Kidney tubule cell (primary cell): ENCODE measurements at places on chromosomes 13 and 19.
A peak's percentile ranks its signal among the peaks of the same experiment; 100 is the strongest.

- DNase-seq: no peak
Observed at GRCh38 chr13:46571909-46572595, 19.1 kb downstream of the LRCH1 start.

GRCh38 chr13:97221466-97221865 lies 667 bp upstream of the MBNL2 start:
- DNase-seq: no peak

DNA sequence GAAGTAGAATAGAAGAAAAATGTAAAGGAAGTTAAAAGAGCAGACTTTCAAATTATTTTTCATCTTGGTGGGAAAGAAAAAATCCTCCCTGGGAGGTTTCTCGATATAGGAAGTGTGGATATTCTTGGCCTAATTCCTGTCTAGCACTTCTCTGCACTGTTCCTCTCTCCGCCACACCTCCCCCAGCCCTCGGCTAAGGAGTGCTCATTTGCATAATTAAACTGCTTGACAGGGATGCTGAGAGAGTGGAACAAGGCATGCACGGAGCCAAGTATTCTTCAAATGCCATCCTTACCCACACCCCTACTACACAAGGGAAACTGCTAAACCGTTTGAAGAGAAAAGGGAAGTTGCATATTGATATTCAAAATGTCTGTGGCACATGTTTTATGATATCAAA lies 511.0 kb upstream of the HTR2A start:
- DNase-seq: no peak

GRCh38 chr19:46744005-46744691 lies 1.7 kb upstream of the FKRP start:
- DNase-seq: no peak

DNA sequence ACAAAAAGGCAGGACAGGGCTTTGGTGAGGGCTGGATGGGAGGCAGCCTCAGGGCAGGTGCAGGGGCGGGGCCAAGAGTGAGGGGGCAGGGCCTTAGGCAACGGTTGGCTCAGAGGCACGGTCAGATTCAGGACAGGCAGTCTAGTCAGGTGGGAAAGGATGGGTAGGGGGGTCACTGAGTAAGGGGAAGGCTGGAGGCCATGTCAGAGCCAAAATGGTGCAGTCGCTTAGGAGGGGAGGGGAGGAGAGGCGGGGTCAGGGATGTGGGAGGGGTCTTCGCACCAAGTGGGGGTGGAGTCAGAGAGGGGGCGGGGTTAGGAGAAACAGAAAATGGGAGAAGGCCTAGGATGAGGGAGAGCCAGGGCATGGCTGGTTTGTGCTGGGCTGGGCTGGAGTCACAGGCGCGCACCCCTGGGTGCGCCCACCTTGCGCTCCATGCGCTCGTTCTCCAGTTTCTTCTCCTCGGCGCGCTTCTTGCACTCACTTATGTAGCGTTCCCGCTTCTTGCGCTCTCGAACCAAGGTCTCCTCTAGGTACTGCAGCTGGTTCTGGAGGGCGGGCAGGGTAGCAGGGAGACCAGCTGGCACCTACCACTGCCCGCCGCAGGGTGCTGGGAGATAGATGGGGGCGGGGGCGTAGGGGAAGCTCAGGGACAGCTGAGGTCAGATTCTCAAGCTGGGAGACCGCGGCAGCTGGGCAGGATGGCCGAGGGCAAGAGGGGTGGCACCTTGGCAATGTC lies 6.8 kb upstream of the RGL3 start:
- DNase-seq: no peak

GRCh38 chr13:34765446-34766180 lies 176.5 kb upstream of the NBEA start:
- DNase-seq: peak; percentile 54

DNA sequence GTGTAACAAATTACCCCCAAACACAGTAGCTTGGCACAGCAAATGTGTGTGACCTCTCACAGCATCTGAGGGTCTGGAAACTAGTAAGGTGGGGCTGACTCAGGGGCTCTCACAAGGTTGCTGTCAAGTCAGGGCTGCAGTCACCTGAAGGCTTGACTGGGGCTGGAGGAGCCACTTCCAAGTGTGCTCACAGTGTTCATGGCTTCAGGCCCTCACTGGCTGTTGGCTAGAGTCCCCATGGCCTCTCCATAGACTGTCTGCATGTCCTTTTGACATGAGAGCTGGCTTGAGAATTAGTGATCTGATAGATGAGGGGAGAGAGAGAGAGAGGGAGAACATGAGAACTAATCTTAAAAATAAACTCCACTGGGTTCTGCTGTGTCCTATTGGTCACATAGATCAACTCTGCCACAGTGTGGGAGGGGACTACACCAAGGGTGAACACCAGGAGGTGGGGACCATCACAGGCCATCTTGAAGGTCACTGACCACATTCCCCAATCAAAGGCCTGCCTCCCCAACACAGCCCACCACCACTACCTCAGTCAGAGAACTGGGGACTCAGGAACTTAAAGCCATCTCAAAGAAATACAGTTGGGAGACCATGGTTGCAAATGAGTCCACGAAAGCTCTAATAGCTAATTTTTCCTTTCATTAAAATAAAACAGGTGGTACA lies 38.2 kb upstream of the KATNAL1 start:
- DNase-seq: no peak

GRCh38 chr19:8571006-8571411 lies 6.2 kb downstream of the MYO1F start:
- DNase-seq: peak; percentile 19

- no peak for DNase-seq
Observed at GRCh38 chr13:113109151-113110047, 3.8 kb downstream of the F7 start.

DNA sequence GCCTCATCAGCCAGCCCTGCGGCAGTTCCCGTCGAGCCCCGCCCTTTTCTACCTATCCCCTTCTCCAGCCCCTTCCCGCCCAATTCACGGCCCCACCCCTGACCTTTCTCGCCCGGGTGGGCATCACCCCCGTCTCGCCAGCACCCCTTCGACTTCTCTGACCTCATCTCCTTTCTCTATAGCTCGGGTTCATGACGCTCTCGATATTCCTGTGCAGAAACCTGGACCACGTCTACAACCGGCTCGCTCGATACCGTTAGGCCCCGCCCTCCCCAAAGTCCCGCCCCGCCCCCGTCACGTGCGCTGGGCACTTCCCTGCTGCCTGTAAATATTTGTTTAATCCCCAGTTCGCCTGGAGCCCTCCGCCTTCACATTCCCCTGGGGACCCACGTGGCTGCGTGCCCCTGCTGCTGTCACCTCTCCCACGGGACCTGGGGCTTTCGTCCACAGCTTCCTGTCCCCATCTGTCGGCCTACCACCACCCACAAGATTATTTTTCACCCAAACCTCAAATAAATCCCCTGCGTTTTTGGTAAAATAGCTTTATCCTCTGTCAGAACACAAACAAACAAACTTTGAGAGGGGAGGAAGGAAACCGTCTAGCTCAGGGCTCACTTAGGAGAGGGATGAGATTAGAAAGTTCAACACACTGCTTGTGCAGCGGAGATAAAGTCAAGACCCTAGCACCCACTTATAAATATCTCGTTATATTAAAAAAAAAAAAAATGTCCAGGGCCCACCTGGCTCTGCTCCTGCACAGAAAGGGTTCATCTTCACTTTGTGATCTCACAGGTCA lies 5.1 kb downstream of the CD37 start:
- DNase-seq: peak; percentile 8

GRCh38 chr13:32125221-32125689 lies 93.7 kb downstream of the FRY start:
- DNase-seq: no peak

DNA sequence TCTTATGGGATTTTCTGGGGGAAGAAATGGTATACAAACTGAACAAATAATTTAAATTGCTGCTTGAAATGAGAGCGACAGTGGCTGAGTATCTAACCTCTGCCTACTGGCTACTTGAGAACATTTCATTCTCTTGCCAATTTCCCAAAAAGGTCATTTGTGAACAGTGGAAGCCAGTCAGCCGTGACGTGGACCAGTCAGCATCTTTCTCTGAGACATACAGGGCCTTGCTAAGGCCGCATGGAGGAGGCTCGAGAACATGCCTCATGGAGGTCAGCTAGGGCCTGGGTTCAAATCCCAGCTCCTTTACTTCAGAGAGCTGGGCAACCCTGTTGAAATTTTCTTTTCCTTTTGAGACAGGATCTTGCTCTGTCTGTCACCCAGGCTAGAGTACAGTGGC lies 20.3 kb downstream of the ZC3H4 start:
- no peak for DNase-seq

DNA sequence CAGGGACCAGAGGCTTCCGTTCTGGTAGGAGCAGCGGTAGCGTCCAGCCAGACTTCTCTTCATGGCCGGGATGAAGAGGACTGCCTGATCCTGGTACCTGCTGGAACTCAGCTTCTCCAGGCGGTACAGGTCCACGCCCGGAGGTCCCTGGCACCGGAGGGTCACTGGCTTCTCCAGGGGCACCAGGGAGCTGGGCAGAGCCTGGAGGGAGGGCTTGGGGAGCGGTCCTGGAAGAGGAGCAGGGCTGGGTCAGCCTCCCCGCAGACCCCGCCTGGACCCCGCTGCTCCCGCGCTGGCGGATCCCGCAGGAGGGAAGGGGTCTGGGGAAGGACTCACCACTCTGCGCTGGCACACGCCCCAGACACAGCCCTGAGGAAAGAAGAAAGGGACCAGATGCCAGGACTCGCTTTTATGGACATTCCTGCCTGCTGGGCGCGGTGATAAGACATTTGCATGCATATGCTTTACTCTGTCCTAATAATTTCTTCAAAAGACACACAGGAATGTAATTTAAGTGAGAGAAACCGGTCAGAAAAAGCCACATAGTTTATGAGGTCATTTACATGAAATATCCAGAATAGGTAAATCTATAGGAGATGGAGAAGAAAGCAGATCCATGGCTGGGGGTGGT lies 5.8 kb downstream of the GP6 start:
- no peak for DNase-seq

DNA sequence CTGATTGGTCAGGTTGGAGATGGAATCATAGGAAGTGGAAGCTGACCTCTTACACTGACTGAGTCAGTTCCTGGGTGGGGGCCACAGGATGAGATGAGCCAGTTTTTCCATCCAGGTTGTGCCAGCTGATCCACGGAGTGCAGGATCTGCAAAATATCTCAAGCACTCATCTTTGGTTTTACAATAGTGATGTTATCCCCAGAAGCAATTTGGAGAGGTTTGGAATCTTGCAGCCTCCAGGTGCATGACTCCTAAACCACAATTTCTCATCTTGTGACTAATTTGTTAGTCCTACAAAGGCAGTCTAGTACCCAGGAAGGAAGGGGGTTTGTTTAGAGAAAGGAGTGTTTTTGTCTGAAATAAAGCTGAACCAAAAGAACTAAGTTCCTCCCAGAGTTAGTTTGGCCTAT lies 212.8 kb downstream of the SLITRK6 start:
- peak; percentile 1 for DNase-seq

DNA sequence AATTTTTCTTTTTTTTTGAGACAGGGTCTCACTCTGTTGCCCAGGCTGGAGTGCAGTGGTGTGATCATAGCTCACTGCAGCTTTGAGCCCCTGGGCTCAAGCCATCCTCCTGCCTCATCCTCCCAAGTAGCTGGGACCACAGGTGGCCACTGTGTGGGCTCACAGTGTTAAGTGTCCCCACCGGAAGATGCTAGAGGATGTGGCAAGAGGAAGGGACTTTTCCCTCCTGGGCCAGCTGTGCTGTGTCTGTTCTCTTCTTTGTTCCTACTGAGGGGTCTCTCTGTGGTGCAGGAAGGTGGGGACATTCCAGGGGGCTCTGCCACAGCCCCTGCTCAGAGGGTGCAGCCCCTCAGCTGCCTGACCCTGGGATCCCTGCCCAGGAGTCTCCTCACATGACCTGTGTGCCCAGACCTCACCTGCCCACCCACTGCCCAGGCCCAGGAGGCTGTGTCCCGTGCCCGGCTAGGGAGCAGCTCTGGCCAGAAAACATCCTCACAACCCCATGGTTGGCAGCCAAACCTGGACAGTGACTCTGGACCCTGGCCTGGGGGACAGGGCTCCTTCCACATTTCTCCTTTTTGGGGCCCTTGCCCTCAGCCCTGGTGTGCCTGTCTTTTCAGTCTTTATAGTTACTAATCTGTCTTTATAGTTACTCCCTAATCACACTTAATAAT lies 14.4 kb upstream of the ANKRD10 start:
- no peak for DNase-seq

DNA sequence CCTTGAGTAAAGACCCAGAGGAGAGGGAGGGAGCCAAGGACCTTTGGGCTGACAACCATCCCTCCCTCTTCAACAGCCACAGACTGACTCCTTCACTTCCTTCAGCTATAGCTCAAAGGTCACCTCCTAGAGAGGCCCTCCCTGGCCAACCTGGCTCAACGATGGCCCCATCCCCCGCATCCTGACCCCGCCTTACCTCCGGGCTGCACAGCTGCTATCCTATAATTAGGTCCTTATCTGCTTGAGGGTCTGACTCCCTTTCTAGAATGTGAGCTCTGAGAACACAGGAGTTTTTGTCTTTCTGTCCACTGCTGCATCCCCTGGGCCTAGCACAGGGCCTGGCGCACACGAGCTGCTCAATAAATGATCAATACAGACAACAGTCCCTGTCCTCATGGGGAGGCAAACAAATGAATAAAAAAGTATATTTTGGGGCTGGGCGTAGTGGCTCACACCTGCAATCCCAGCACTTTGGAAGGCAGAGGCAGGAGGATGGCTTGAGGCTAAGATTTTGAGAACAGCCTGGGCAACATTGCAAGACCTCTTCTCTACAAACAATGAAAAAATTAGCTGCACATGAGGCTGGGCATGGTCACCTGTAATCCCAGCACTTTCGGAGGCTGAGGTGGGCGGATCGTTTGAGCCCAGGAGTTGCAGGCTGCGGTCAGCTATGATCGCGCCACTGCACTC lies 6.6 kb upstream of the LGALS4 start:
- no peak for DNase-seq

GRCh38 chr13:113489549-113490495 lies 689 bp downstream of the DCUN1D2 start:
- DNase-seq: peak; percentile 77

- DNase-seq: no peak
Observed at GRCh38 chr13:69866555-69866954, 241.1 kb upstream of the ATXN8OS start.

- DNase-seq: no peak
Observed at GRCh38 chr13:35514801-35515502, 38.5 kb upstream of the MAB21L1 start.

DNA sequence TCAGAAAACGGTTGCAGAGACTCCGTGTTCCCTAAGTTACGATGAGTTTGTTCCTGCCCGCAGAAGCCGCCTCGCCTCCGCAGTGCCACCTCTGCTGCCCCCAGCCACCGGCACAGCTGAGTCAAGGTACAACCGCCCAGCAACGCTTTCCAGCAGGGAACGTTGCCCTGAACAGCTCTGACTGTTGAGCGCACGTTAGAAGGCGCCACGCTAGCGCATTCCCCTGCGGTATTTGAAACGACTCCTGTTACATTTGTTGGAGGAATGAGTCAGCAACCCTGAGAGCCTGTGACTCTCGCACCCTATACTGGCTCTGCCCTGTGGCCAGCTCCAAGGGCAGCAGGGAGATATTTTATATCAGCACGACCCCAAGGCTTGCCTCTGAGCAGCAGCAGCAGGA lies 302.8 kb downstream of the TEX29 start:
- DNase-seq: no peak
